ENCODE measurements at places on chromosomes 4 and X.

DNA sequence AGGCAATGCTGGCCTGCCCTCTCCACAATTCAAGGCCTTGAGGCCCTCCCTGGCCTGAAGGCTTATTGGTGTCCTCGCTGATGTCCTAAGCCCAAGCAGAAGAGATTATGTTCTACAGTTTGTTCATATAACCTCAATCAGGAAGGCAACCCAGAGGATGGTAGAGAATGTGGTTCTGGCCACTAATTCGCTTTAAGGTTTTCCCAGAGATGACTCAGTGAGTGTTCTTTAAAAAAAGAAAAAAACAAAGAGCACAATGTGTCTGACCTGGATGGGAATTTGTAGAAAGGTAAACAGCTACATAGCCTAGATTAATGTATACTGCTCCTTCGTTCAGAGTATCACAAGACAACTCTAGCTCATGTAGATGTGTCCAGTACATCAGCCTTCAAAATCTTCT, 66.0 kb downstream of the MANBA start:
- DNase-seq = no peak

- no peak for DNase-seq
These were observed 128.2 kb downstream of the CPEB2 start for GRCh38 chr4:15130441-15130840.

- DNase-seq = no peak
These were observed 8.5 kb upstream of the HTN1 start for GRCh38 chr4:70041652-70042286.

- no peak for DNase-seq
These were observed 100.5 kb upstream of the TBC1D9 start for GRCh38 chr4:140856621-140857062.

DNA sequence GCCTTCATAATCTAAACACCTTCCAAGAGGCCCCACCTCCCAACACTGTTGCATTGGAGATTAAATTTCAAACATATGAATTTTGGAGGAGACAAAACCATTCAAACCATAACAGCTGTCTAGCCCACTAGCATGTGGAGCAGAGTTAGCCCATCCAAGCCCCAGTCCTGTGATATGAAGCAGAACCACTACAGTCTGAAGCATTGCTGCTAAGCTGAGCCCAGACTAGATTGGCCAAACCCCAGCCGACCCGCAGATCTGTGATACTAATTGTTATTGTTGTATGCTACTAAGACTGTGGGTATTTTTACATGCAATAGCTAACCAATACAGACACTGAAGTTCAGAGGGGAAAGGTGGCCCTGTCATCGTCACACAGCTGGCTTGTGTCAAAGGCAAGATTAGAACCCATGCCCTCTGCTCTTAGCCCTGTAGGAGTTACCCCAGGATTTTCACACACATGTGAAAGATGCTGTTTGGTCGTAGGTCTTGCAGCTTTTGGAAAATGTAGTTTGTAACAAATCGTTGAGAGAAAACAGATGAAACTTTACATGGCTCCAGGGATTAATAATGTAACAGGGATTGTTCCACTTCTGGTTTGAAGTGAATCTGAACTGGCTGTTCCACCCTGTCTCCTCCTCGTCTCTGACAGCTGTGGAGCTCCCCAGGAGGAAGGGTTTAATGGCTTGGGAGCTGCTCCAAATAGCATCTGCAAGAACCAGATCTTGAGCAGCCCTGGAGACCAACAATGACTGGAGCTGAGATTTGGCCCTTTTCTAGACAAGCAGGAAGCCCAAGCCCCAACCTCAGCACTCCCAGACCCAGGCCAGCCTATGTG, 517.5 kb downstream of the MID1IP1 start:
- DNase-seq = no peak

GRCh38 chr4:68358988-68359387, 9.1 kb upstream of the YTHDC1 start:
- DNase-seq = no peak

- DNase-seq = no peak
These were observed 71.3 kb upstream of the SPRY1 start for GRCh38 chr4:123325241-123325681.

DNA sequence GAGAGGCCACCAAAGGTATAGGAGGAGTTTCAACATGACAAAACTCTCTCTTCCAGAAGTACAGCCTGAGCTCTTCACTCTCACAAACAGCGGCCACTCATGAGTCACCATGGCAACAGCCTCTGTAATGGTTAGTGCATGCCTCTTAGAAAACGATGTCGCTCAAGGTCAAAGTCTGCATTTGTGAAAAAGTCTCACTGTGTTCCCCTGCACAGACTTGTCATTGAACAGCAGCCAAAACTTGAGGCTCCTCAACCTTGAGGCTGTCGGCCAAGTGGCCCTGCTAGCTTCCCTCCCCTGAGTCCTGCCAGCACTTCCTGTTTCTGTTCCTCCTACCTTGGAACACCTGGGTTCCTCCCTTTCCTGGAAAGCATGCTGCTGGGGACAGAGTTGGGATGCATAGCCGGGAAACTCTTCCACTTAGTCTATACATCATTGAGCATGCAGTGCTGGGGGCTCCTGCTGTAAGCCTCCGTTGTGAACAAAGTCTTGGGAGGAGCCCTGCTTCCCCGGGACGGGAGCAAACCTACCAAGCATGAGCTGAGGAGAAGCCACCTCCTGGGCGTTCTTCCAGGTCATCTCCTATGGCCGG, 66.6 kb downstream of the ING2 start:
- DNase-seq = no peak

GRCh38 chr4:139330283-139330682, 28.0 kb upstream of the NDUFC1 start:
- no peak for DNase-seq

GRCh38 chrX:88621278-88621677, 125.7 kb upstream of the CPXCR1 start:
- no peak for DNase-seq

- DNase-seq = no peak
These were observed 421.5 kb downstream of the NLGN4X start for GRCh38 chrX:5807181-5807580.

DNA sequence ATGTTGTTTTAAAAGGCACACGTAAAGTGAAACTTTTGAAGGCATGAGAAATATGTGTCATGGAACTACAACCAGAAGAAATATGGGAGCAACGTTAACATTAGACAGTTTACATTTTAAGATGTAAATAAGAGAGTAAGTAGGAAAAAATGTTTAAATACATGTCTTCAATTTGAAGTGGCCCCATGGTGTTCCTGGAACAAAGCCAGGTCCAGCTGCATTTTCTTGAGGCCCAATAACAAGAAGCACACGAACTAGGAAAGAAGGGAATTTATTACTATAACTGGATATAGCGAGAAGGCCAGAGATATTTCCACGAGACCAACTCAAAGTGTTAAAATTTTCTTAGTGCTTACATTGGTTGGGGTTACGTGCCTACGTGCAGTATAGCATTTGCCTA, 458.1 kb downstream of the KCTD8 start:
- DNase-seq = no peak

GRCh38 chrX:16786791-16787735, 797 bp downstream of the TXLNG start:
- peak; percentile 10 for DNase-seq

DNA sequence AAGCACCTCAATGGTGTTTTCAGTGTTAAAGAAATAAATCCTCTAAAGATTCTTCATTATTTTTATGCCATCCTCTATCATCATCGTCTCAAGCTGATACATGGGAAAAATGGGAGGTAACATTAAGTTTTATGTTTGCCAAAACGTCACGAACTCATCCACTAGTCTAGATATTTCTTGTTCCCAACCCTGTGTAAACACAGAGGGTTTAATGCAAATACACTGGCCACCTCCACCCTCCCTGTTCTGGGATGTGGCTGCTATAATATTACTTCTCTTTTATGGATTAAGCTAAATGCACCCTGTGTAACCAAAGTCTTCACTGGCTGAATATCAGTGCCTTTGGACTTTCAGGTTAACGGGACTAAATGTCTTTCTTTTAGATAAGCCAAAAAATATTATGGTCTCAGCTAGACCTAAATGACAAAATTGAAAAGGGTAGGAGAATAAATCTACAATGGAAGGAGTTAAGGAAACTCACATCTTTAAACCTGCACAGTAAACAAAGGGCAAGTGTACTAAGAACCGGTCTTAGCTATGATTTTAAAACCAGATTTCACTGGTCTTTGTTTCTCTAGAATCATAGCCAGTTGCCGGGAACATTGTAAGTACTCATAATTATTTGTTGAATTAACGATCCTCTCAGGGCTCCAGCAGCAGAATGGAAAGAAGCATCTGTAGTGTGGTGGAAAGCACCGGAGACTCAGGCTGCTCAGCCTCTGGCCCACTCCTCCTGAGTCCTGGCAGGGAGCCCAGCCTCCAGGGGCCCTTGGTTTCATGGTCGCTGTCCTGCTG, 103.5 kb upstream of the NOCT start:
- no peak for DNase-seq

GRCh38 chr4:39931441-39931901, 46.2 kb downstream of the PDS5A start:
- DNase-seq = no peak

DNA sequence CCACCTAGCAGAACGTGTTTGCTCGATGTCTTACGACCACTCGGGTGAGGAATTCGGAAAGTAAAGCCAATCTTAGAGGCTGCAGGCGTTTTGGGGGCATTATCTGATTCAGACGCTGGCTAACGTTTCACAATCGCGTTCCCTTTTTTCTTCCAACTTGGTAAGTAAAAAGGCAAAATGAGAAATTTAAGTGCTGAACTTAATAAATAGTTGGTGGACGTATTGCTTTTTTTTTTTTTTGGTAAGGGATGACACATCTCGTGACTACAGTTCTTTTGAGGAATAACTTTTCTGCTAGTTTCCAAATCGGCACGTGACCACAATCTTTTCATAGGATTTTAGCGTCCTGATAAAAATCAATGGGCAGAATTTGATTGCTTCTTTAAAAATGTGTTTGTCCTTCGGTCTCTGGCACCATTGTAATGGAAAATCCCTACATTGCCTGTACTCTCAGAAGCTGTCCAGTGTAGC, 848 bp downstream of the RAB9A start:
- DNase-seq = no peak

- DNase-seq = no peak
These were observed 14.0 kb downstream of the RBMX start for GRCh38 chrX:136866337-136867095.

GRCh38 chr4:13267091-13267490, 217.0 kb downstream of the RAB28 start:
- no peak for DNase-seq

DNA sequence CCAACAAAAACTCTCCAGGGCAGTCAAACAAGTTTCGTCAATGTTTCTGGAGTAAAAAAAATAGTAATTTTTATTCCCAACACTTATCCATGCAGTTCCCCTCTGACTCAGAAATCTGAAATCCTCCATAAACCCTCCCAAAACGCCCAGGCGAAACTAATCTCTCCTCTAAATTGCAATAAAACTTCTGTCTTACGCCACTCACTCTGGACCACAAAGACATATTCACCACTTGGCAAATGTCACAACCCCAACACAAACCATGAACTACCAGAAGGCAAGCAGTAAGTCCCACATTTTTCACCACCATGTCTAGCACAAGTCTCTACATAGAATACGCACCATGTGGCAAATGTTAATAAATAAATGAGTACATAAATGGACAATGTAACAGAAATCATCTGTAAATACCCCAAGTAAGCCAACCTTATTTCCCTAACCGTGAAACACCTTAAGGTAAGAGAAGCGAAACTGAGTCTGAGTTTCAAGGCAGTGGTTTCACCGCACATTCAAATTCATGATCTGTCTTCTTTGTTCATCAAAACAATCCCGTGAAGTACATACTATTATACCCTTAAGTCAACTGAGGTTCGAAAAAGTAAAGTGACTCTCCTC, 1.6 kb downstream of the PAPSS1 start:
- no peak for DNase-seq

DNA sequence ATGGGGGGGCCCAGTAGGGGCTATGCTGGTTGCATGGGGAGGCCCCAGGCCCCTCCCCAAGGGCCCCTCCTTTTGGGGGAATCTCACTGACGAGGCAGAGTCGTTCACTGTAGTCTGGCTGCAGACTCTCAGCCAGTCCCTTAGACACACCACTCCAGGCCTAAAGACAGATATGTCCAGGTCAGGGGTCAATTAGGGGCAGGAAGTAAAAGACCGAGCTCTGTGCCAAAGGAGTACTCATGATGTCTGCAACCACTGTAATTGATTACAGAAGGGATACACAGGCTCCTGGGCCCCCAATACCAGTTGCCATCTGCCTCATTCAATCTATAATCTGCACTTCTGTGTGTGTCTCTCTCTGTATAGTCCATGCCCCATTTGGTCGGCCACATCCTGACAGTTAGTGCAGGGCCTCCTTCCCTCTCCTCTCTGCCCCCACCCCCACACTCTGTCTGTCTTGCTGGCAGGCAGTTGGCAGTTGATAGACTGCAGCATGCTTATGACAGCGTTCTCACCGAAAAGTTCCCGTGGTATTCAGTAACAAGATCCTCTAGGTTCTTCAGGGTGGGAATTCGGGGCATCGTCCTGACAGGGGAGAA, 1.3 kb upstream of the CXorf65 start:
- no peak for DNase-seq

DNA sequence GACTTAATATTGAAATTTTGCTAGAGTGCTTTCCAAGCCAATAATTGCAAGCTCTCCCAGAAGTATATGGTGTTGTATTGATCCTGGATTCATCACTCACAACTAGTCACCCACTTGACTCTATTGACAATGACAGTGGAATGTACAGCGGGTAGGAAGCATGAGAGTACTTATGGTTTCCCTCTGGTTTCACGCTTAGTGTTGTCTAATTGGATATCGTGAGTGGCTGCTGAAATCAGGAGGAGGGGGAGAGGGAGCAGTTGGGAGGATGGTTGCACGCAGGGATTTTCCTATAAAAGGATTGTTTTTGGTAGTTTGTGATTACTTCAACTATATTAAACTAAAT, 1819.5 kb upstream of the TENM3 start:
- DNase-seq = no peak

DNA sequence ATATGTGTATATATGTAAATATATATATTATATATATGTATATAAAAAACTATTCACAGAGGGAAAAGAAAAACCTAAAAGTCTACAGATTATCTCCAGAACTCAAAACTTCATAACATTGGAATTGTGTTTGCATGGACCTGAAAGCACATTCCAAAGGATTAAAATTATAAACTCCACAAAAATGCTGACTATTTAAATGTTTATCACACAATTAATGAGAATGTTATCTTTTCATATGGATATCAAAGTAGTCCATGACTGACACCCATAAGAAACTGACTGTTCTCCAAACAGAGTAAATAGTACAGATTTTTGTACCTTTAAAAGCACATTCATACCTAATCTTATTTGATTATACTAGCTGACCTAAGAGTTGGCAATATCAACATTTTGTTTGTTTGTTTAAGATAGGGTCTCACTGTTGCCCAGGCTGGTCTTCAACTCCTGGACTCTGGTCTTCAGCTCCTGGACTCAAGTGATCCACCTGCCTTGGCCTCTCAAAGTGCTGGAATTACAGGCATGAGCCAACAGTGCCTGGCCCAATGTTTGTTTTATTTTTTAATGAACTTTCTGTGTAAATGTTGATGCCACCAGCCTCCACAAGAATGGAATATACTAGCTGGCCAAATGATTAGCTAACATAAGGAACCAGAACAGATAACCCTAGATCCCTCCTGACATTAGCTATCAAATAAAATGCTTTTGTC, 50.0 kb downstream of the SLC39A8 start:
- no peak for DNase-seq

- no peak for DNase-seq
These were observed 68.1 kb downstream of the DIAPH2 start for GRCh38 chrX:96752781-96753180.

- DNase-seq = no peak
These were observed 181.6 kb downstream of the LARP7 start for GRCh38 chr4:112818594-112818965.

GRCh38 chrX:130694983-130695382, 208.0 kb downstream of the ENOX2 start:
- no peak for DNase-seq

All from stimulated activated CD8-positive, alpha-beta memory T cell treated with anti-CD3 and anti-CD28 coated beads, Interleukin-7, amount 100 ng/mL, for 1 hour (primary cell).